Myocyte (in vitro differentiated cells): ENCODE measurements at places on chromosomes 7 and 10.

DNA sequence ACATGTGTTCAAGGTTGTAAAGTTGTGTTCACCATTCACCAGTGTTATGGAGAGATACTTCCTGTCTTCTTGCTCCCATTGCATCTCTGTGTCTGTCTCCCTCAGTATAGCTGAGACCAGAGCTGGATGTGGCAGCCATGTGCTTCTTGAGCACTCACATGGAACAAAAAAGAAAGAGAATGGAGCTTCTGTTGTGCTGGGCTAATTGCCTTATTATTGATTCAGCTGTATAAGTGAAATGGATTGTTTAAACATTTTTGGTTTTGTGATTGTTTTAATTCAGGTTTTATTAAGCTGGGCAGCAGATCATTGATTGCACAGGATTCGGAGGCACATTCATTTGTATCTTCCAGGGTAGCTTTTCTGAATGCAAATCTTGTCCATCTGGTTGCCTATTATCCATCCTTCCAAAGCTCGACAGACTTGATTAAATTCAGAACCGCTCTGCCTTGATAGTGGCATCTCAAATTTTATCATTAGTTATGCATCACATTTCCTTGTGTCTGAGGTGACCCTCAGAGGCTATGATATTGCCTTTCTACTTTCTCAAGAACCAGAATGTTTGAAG is 119.9 kb downstream of the CCNY start:
- no peak for DNase-seq

DNA sequence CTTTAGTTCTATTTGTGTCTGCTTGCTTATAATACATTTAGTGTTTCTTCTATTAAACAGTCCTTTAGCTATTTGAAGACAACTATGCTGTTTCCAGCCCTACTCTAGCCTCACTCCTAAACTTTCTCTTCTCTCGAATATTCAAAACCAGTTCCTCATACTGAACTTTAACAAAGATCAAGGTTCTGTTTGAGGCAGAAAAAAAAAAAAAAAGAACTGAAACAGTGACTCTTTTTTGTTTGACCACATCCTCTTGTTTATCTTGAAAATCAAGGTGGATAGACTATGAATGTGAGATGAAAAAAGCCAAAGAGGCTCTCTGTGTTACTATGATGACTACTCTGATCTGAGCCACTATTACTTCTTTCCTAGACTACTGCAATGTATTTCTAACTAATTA is 154.3 kb downstream of the ZNF365 start:
- DNase-seq = no peak

DNA sequence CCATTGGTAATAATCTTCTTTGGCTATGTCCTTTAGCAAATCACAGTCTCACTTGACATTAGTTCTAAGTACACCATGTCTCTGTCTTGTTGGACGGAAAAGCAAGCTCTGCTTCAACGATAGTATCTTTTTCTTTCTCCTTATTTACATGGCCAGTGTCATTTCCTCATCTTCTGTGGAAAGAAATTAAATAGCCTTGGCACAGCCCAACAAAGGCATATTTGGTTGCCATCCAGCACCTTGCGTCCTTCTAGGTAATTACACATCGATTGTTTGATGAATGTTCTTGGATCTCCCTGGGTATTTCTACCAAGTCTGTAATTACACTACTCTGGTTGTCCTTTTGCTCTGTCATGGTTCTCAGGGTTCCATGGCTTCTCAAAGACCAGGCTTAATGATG is 183.1 kb downstream of the CHN2 start:
- DNase-seq = no peak

GRCh38 chr7:132160611-132161532 is 415.4 kb downstream of the PLXNA4 start:
- no peak for DNase-seq

DNA sequence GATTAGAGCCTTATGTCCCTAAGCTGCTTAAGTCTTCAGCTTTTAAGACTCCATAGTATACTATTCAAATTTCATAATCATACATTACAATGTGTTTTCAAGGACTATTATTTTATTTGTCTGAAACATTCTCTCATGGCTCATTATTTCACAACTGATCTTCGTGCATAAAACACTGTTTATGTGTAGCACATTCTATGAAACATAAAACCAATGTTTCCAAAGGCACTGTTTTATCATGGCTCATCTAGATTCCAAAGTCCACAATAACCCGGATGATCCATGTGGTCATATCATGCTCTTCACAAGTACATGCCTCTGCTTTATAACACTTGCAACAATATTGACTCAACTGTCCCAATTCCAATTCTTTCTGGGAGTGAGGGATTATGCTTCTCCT is 806.1 kb downstream of the TNS3 start:
- DNase-seq = peak; percentile 33

GRCh38 chr10:133358162-133358924 is 524 bp upstream of the FUOM start:
- DNase-seq = no peak

DNA sequence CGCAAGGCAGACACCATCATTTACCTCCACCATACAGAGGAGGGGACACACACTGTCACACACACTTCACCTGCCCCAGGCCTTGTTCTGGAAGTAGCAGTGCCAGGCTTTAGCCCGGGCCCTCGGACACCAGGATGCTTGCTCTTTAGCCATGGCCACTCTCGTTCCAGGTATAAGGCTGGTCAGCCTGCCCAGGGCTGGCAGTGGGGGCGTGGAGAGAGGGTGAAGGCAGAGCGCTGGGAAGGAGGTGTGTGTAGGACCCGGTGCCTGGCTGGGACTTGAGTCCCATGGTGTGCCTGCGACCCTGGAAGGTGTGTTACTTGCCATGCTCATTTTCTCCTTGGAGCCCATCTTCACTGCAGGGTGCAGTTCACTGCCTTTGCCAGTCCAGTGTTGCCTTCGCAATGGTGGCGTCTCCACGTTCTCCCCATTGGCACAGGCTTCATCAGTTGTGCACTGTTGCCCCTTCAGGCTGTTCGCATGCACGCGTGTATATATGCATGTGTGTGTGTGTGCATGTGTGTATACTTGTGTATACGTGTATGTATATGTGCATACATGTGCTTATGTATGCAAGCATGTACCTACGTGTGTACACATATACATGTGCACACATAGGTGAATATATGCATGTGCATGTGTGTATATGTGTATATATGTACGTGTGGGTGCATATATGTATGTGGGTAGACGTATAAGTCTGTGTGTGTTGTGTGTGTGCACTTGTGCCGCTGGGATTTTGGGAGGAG is 153.4 kb downstream of the CAMK1D start:
- DNase-seq = no peak

GRCh38 chr10:6402349-6402709 is 177.7 kb downstream of the PRKCQ start:
- no peak for DNase-seq

GRCh38 chr10:113019096-113019495 is 69.0 kb downstream of the TCF7L2 start:
- no peak for DNase-seq

DNA sequence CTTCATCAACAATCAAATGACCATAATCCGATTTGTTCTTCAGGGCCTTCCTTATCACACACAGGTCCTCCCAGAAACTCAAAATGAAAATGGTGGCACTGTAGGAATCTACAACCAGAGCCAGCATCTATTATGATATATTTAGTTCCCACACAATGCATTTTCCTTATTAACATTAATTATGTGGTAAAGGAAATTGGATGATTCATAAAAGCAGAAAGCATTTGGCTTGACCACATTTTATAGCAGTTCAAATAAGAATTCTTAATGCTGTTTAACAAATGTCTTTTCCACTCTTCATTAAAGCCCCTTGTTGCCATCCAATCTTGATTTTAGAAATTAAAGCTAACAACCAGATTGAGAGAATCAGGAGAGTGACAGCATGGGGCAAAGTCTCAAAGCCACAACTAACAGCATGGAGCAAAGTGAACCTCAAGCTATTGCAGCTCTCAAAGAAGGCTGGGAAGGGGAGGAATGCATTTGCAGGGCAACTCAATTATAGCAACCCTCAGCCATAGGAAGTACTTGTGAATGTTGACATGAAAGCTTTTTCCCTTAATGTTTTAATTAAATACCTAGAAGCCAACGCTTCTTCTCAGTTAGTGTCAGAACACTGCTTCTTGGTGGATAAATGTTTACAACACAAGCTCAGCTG is 549.1 kb downstream of the NXPH1 start:
- no peak for DNase-seq

- DNase-seq = no peak
Measured at GRCh38 chr10:78699971-78700370, 368.8 kb upstream of the ZMIZ1 start.

DNA sequence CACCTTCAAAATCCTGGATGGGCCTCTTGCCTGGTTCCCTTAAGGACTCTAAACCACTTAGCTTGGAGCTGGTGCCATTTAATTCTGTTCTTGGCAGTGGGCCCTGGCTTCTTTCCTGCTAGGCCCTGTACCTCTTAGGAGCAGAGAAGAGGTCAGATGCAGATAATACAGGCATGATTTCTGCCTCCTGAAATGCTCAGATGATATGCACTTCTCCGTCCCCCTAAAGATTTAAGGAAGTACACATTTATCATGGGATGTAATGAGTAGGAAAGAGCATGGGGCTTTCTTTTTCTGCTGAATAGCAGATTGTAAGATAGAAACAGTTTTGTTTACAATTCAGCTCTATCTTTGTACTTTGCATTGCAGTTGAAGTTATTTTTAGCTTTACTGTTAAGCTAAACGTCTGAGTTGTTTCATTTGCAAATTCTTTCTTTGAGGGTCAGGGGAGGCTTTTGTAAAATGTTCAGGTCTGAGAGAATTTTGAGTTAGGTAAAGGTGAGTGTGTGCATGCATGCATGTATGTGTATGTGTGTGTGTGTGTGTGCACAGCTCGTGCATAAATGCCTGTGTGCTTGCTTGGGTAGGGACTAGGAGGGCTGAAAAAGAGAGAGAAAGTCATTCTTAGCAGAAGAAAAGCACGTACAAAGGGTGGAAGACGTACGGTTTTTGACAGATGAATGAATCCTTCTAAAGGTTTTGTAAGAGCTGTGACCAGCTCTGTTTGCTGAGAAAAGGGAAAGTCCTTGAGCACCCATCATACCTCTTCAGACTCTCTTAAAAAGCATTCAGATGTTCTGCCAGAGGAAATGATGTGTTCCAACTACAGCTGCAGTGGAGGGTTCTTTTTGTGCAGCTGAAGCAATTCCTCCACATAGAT is 364.2 kb downstream of the AUTS2 start:
- no peak for DNase-seq

DNA sequence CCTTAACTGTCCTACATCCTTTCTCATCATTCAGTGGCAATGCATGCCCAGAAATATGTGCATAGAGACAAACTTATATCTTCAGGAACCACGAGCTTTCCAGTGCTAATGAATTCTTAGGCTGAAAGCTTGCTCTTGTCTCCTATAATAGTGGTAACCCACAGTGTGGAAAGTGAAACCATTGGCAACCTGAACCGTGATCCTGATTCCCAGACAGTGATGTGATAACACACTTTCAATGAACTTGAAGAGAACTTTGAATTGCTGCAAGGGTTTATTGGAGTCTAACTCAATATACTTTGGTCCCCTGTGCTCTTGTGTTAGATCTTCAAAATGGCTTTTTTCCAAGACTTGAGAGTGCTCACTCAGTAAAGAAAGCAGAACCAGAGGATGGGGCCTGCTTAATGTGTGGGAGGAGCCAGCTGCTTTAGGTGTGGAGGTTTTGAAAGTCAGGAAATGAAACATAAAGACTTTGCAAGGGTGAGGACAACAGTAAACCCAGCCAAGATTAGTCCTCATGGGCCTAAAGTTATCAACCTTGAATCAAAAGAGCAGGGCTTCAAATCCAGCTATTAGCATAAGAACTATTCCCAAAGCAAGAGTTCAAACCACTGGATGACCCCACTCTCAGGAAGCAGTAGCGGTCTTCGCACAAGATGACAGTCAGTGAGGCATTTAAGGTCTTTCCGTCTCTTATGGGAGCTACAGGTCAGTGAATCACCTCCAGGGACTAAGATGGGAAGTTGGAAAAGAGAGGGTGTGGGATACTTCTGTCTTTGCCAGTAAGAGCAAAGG is 332.4 kb upstream of the NRP1 start:
- no peak for DNase-seq

- no peak for DNase-seq
Measured at GRCh38 chr10:110492069-110492822, 5.5 kb upstream of the DUSP5 start.

- DNase-seq = no peak
Measured at GRCh38 chr7:2011266-2012043, 221.3 kb downstream of the MAD1L1 start.

DNA sequence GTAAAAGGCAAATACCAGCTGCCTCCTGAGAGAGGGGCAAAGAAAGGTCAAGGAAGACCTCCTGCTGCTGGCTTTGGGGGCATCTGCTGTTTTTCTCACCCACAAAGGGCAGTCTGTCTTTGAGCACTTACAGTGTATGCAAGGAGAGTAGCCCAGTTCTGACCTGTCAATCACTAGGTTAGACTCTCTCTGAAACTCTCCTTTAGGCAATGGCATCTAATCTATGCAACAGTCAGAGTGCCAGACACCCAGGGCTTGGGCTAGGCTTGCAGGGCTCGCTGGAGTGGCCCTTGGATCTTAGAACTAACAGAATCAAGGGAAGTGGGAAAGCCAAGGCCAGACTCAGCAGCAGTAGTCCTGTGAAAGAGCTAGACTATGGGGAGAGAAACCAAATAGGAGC is 522.9 kb downstream of the NRG3 start:
- no peak for DNase-seq

GRCh38 chr10:128173386-128173785 is 47.2 kb upstream of the MKI67 start:
- DNase-seq = peak; percentile 23

DNA sequence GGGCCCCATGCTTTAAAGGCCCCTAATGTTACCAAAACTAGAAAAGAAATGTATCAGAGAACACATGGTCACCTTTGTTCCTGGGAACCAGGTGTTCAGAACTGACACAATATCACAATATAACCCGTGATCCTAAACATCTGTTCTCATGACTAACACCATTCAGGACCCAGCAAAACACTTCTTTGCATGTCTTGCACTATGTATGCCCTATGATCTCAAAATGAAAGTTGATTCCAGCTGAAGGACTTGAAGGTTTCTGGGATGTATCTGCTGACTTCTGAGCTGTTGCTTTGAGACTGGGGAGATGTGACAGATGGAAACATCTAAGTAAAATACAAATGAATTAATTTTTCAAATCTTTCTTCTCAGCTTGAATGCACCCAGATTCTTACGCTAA is 37.5 kb upstream of the PIK3CG start:
- DNase-seq = no peak

GRCh38 chr10:27819781-27820531 is 74.3 kb upstream of the MKX start:
- DNase-seq = peak; percentile 52

GRCh38 chr7:24966802-24967201 is 13.2 kb downstream of the OSBPL3 start:
- DNase-seq = no peak
